ENCODE measurements at places on chromosomes 13 and 19.

GRCh38 chr19:52190487-52191293, 838 bp downstream of the PPP2R1A start:
- DNase-seq: no peak

- no peak for DNase-seq
These were observed 1294.3 kb upstream of the ATXN8OS start for GRCh38 chr13:68813180-68813796.

- DNase-seq: no peak
These were observed 1.3 kb upstream of the LCP1 start for GRCh38 chr13:46183018-46183946.

GRCh38 chr13:40026174-40026585, 370.7 kb downstream of the COG6 start:
- no peak for DNase-seq

DNA sequence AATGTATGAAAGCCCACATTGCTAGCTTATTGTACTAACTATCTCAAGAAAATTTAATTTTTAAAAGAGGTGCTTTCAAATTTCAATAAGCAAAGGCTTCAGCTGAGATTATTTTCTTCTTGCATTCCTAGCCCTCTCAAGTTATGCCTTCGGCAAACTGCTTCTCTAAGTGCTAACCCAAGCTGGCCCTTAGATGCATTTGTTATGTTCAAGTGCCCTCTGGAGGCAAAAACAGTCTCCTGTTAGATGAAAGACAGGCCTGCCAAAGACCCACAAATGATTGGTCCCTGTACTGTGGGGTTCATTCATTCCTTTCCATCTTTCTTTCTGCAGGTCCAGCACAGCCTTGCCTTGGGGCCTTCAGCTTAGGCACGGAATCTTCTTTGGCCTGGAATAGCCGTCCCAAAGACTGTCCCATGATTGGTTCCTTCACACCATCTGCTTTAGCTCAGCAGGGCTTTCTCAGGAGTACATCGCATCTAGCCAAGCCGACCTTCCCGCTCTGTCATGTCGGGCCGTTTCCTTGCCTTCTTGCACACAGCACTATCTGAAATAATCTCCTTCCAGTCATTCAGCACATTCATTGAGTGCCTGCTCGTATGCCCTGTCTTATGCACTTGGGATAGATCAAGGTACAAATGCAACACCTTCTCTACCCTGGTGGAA, 26.4 kb upstream of the TPTE2 start:
- DNase-seq: no peak

GRCh38 chr19:55066107-55066709, 3.3 kb upstream of the RDH13 start:
- DNase-seq: no peak

DNA sequence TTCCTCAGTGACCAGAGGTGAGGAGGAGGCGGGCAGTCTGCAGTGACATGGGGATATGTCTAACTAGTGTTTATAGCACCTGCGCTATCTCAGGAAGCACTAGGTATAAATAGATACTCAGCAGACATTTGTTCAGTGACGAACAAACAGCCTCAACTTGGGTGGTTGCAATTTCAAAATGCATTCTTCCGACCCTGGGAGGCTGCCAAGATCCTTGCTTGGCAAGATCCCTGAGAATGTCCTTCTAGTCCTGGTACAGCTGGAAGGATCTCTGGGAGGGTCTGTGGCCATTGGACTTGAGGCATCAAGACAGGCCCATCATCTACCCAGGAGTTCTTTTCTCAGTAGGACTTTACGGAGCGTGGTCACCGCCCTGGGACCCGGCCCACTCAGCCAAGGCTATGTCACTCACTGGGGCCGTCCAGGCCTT, 299.5 kb downstream of the ZNF536 start:
- DNase-seq: no peak

DNA sequence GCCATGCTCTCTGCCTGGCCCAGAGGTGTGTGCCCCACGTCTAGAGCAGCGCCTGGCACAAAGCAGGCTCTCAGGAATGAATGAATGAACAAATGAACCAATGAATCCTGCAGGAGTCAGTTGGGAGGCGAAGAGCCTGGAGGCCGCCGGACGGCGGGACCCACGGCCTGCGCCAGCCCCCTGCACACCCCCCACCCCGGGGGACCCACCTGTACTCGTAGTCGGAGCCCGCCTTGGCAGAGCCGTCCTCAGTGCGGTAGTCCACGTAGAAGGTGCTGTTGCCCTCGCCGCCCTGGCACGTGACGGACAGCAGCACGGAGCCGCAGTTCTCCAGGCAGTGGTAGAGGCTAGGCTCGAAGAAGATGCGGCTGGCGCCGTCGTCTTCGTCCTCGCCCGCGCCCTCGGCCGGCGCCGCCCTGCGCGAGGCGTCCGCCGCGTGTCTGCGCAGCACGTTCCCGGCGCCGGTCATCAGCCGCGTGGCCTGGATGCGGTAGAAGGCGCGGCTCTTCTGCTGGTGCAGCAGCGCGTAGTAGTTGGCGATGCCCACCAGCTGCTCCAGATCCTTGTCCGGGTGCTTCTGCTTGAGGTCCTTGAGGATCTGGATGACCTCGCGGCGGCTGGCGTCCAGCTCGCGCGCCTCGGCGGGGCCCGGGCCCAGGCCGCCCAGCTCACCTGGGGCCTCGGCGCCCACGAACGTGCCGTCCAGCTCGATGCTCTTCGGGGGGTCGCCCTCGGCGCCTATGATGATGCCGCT, 14.8 kb downstream of the SLC8A2 start:
- no peak for DNase-seq

DNA sequence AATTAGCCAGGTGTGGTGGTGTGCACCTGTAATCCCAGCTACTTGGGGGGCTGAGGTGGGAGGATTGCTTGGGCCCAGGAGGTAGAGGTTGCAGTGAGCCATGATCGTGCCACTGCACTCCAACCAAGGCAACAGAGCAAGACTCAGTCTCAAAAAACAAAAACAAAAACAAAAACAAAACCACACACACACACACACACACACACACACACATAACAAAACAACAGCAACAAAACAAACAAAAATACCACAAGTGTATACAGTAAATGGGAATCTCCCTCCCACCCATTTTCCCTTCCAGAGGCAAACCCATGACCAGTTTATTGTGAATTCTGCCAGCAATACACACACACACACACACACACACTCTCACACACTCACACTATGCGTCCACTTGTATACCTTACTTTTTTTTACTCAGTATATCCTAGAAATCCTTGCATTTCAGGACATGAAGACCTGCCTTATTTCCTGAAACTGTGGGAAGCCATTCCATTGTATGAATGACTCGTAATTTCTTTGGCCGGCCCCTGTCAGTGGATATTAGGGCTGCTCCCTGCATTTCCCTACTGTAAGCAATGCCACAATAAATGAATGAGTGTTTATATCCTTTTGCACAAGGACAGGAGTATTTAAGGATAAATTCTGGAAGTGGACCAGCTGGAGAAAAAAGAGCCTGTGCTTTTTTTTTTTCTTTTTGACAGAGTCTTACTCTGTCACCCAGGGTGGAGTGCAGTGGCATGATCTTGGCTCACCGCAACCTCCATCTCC, 6.9 kb upstream of the PLEKHF1 start:
- DNase-seq: no peak

- DNase-seq: no peak
These were observed 1.2 kb upstream of the SPATA13 start for GRCh38 chr13:24159357-24159756.

GRCh38 chr19:40690050-40690692, at the start of gene NUMBL:
TSS of gene NUMBL (minus strand) at chr19:40690651. CDS start at chr19:40690483, 168 bp downstream.
- no peak for DNase-seq

GRCh38 chr13:74289861-74290773, 155.9 kb upstream of the KLF12 start:
- DNase-seq: peak; percentile 96

GRCh38 chr13:112955271-112955937, 13.6 kb upstream of the MCF2L start:
- no peak for DNase-seq

- no peak for DNase-seq
These were observed 532.4 kb downstream of the SLITRK6 start for GRCh38 chr13:85266771-85267170.

DNA sequence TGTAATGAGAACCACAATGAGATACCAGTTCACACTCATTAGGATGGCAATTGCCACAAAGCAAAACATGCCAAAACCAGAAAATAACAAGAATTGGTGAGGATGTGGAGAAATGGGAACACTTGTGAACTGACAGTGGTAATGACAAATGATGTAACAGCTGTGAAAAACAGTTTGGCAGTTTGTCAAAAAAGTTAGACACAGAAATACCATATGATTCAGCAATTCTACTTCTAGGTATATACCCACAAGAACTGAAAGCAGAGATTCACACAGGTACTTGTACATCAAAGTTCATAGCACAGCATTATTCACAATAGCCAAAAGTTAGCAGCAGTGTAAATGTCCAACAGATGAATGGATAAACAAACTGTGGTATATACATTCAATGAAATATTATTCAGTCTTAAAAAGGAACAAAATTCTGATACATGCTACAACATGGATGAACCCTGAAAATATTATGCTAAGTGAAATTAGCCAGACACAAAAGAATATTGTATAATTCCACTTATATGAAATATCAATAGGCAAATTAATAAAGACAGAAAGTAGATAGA, 96.5 kb downstream of the UGGT2 start:
- no peak for DNase-seq

DNA sequence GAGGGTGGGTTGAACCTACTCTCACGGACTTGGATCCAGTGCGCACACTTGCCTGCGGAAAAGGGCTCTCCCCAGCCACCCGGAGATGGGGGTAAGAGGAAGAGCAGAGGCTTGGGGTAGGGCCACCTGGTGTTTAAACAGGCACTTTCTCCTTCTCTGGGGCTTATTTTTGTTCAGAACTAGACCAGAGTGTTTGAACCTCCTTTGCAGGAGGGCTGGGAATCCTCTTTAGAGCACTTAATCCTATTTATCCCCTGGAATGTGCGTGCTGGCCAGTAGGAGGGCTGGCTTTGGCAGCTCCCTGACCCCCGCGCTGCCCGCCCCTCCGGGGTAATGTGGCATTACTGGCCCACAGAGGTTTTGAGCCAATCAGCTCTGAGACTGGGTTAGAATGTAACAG, 2.0 kb downstream of the RGS9BP start:
- no peak for DNase-seq

DNA sequence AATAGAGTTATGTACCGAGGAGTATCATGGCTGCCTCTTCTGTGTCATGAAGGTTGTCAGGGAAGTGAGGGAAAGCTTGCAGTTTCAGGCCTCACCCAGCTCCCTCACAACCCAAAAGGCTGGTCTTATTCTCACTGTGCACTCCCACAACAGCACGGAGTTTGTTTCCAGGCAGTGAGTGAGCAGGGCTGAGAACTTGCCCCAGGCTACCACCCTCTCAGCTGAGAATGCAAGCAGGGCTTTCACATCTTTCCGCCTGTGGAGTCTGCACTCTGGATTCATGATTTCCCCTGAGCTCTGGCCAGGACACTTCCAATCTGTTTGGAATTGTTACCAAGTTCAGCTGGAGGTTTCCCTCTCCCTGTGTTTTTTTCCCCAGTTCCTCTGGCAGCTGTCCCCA, 2284.7 kb upstream of the PCDH20 start:
- no peak for DNase-seq

- no peak for DNase-seq
These were observed 2.6 kb downstream of the GPR42 start for GRCh38 chr19:35373492-35373891.

DNA sequence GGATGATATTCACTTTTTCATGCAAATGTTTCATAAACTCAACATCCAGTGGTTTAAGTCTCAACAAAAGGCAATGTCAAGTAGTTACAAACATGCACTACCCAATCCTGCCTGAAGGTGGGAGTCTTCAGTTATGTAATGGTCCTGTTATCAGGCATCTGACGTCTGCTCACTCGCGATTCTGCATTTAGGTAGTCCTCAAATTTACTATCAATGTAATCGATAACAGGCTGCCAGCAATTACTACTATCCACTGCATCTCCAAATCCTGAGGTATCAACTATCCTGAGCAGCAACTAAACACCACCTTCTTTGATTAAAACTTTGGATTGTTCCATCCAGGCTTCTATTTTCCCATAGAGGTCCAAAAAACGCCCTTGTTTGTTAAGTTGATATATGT, 51.2 kb downstream of the NLRP12 start:
- DNase-seq: peak; percentile 6

- no peak for DNase-seq
These were observed 156.3 kb downstream of the NDFIP2 start for GRCh38 chr13:79637133-79637763.

DNA sequence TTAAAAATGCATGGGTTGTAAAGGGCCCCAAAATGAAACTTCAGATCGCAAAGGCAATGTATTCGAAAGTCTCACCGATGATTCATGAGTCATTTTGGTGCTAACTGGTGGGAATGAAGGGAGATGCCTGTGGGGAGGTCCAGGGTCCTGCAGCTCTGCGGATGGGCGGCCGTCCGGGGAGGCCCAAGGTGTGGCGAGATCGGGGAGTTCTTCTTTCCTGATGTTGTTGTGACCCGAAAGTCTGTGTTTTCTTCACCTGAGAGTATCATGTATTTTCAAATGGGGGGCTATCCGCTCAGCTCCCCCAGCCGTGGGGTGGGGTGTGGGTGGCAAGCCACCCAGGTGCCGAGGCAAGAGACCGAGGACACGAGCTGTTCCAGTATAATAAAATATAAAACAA, 36.5 kb downstream of the TFDP1 start:
- DNase-seq: no peak

DNA sequence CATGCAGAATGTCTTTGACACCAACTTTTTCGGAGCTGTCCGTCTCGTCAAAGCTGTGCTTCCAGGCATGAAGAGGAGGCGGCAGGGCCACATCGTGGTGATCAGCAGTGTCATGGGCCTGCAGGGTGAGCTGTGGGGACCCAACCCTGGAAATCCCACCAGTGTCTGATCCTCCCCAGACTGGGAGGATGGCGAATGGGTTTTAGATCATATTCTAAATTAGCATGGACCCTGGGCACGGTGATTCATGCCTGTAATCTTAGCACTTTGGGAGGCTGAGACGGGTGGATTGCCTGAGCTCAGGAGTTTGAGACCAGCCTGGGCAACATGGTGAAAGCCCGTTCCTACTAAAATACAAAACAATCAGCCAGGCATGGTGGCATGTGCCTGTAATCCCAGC, 5.5 kb downstream of the RDH8 start:
- DNase-seq: no peak

Data from forelimb muscle (tissue), 1 donor.